ENCODE measurements at places on chromosomes 2 and 18.

DNA sequence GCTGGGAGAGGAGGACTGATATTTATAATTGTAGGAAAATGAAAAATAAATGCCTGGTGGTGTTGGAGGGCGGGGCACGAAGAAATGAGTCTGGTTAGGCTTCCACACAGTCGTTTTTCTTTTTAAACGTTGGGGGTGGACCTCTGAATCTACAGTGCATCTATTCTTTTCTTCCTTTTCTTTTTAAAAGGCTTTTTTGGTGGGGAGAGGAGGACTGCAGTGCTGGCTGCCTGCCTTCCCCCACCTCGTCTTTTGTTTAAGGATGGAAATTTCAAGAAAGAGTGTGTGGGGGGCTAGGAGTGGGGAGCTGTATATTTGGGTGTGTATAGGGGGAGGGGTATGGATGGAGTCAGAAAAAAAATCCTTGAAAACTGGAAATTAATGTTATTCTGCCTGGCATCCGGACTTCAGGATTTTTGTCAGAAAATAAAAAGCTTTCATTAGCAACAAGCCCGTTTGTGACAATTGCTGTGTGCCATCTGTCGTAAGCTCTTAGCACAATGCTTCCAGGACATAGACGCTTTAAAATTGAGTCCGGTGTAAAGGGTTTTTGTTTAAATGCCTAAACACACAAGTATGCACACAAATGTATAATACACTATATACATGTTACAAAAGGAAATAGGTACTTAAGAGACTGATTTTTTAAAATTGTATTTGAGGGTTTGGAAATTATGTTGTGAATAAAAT is 1.1 kb downstream of the MAP2 start:
- DNase-seq: no peak

- peak; percentile 43 for DNase-seq
Measured at GRCh38 chr2:99442837-99443236, 47.0 kb downstream of the REV1 start.

DNA sequence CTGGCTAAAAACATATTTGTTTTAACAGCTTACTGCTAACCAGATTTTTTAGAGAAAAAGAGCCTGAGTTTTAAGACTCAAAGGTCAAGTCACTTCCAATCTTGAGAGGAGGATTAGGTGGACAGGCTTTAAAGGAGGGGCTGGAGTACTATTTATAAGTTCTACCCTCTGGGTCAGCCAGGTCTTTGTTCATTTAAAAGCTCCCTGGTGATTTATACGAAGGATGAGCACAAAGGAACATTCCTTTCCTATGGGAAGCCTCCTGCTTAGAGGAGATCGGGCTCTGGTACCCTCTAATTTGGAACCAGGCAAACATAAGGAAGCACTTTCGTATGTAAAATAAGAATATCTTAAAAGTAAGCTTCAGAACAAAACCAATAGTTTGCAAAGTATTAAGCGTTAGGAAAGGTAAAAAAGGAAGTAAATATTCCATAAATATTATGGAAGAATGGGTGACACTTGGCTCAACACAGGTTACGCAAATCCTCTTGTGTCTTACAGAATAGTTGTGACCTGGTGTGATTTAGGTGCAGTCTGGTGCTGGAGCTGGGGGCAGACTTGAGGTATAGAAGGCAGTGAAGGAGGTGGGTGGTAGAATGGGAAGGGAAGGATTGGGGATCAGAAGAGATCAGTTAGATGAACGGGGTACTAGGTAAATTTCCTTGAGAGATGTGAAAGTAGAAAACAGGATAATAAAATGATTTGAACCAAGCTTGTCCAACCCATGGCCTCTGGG is 35.6 kb downstream of the PDE6D start:
- no peak for DNase-seq

DNA sequence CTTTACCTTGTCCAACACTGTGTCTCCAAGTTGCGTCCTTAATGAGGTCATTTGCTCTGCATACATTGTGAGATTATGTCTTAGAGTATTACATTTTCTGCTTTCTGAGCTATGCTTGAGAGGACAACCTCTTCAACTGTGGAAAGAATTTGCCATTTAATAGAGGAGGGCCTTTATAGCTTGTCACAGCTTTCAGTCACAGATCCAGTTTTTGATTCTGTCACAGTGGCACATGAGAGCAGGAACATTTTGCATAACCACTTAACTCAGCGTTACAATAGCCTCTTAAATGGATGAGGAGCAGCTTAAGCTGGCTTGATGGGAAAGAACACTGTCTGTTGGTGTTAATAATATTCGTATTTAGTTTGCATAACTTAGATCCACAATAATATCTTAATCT is 63.0 kb downstream of the RHBDD1 start:
- no peak for DNase-seq

- DNase-seq: no peak
Measured at GRCh38 chr2:240571314-240571973, 3.2 kb downstream of the RNPEPL1 start.

GRCh38 chr18:39506581-39507330 is 1941.2 kb upstream of the CELF4 start:
- no peak for DNase-seq

DNA sequence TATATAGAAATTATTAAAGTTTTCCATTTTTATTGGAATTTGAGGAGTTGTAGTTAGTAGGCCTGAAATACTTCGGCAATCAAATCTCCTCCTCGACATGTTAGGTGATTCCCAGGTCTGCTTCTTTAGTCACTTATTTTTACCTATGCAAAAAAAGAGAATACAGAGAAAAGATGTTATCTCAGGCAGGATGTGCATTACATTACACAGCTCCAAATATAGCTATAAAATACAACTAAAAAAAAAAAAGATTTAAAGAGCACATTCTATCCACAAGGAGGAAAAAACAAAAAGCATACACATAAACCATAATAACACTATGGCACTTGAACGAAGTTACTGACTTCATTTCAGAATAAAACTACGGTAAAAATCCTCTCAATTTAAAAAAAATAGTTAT is 8.1 kb downstream of the STK17B start:
- DNase-seq: no peak

GRCh38 chr18:9868857-9869714 is 16.7 kb upstream of the TXNDC2 start:
- DNase-seq: no peak

DNA sequence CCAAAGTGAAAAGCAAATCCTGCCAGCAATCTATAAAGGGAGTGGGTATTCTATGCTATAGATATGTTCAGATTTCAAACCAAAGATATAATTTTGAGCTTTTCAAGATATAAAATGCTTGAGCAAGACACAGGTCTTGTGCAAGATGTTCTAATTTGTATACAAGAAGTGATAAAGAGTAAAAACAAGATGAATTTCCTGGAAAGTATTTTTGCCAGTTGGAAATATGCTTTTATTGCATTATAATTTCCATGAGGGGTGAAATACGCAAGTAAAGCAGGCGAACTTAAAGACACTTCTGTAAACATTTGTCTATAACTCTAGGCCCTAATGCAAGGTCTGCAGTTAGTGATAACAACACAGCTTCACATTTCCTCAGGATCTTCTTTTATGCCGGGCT is 640.5 kb downstream of the TMEM182 start:
- DNase-seq: no peak

DNA sequence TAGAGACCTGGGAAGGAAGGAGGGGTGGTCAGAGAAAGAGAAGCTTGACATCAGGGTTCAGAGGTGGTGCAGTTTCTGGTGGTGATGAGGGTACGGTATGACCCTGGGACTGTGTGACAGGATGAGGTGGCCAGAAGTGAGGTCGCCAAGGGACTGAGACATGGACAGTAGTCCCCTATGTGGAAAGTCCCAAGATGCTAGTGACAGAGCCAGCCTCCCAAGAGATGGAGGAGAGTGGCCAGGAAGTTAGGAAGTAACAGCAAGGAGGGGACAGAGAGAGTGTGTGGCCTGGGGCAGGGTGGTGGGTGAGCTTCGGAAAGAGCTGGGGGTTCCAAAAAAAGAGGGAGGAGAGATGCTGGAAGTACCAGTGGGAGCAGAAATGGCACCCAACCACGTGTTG is 66.0 kb downstream of the SMAD7 start:
- DNase-seq: no peak

GRCh38 chr18:56488739-56489138 is 149.7 kb downstream of the TXNL1 start:
- no peak for DNase-seq

DNA sequence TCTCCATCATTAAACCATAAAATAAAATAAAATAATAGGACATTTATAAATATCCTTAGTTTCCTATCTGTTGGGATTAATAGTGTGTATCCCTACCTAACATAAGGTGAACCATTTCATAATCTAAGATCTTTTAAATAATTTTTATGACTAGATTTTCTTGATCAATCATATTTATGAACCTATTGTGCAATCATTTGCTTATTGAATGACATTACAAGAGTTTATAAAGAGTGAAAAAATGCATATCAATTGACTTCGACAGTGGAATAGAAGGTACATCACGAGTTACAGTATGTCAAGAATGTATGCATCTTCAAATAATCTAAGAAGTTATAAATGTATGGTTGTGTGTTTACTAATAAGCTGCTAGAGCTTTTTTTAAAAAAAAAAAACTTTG is 1554.8 kb upstream of the TMEFF2 start:
- no peak for DNase-seq

GRCh38 chr2:237859082-237859433 is 365 bp upstream of the RAMP1 start:
- DNase-seq: no peak

All from hematopoietic multipotent progenitor cell treated with erythropoietin and hydrocortisone succinate and interleukin-3 and kit ligand, for 15 days (in vitro differentiated cells).